H1 (cell line): ENCODE measurements at places on chromosomes 7 and 10. TPM values are rescaled to one million over a fixed set of nuclear protein-coding genes. Genes with fewer than 3 reads are reported as not detected.

The CLCN1 gene
- 0.36 and 0.38 TPM in 2 replicates for polyA plus RNA-seq

- peaks cover 12% of the 10 kb centered on the region for H3K4me1 ChIP-seq
- peaks cover 48% of the 10 kb centered on the region for H3K27me3 ChIP-seq
- no peaks in the 10 kb centered on the region for H3K36me3 ChIP-seq
- DNase-seq, result no peak
- H3K27ac ChIP-seq, result no peak overlapping the region
- peak overlapping the region; percentile 59 for H3K4me3 ChIP-seq
Measured at GRCh38 chr10:71397296-71398212, 834 bp downstream of the CDH23 start.

- H3K27me3 ChIP-seq, result no peaks in the 10 kb centered on the region
- H3K4me1 ChIP-seq, result no peaks in the 10 kb centered on the region
- no peak overlapping the region for H3K27ac ChIP-seq
- DNase-seq, result no peak
- no peaks in the 10 kb centered on the region for H3K36me3 ChIP-seq
Measured at GRCh38 chr7:91656541-91657482, 223.7 kb downstream of the MTERF1 start.

- no peaks in the 10 kb centered on the region for H3K27me3 ChIP-seq
- no peak overlapping the region for H3K27ac ChIP-seq
Measured at GRCh38 chr10:79942261-79943185, 6.4 kb downstream of the SFTPD start.

DNA sequence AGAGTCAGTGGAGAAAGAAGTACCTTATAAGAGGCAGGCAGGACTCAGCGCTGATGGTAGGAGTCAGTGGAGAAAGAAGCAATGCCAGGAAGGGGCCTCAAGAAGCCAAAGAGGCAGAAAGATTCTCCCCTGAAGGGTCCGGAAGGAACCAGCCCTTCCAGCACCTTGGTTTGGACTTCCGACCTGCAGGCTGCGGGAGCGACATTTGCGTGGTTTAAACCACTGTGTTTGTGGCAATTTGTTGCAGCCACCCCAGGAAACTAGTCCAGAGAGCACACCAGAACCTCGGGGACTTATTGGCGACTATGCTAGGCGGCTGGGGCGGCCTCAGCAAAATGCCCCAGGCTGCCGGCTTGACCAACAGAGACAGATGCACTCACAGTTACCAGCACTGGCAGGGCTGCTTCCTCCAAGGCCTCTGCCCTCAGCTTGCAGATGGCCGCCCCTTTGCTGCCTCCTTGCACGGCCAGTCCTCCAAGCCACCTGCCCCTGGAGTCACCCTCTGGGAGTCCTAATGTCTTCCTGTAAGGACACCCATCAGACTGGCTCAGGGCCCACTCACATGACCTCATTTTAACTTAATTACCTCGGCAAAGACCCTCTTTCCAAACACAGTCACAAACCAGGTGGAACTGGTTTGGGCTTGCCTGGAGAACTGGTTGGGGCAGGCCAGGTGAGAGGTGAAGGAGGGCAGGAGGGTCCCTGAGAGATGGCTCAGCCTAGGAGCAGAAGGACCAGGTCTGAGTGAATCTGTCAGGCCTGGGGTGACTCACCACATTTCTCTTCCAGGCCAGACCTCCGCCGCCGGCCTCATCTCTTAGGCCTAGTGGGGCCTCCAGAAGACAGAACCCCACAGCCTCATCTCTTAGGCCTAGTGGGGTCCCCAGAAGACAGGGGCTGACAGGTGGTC lies 26.1 kb downstream of the CALML3 start:
- H3K36me3 ChIP-seq, result no peaks in the 10 kb centered on the region
- H3K27ac ChIP-seq, result no peak overlapping the region
- H3K27me3 ChIP-seq, result no peaks in the 10 kb centered on the region

DNA sequence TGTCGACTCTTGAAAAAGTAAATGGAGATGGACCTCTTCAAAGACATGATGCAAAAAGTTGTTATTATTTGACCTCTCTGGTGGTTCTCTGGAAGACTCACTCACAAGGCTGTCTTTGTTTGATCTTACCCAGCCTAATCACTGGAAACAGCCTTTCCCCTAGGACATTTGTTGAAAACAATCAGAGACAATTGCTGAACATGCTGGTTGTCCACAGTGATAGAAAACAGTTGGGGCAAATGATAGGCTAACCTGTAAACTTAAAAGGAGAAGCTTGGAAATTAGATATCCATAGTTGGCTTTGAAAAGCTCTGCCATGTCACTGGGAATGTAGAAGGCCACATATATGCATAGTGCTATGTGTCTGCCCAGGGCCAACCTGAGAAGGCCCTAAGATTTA lies 22.9 kb upstream of the TES start:
- H3K36me3 ChIP-seq, result no peaks in the 10 kb centered on the region
- H3K27me3 ChIP-seq, result no peaks in the 10 kb centered on the region
- no peak for DNase-seq
- no peaks in the 10 kb centered on the region for H3K4me1 ChIP-seq
- H3K4me3 ChIP-seq, result no peak overlapping the region

The TMEM196 gene
- 0.03 and 0.06 TPM in 2 replicates for polyA plus RNA-seq

DNA sequence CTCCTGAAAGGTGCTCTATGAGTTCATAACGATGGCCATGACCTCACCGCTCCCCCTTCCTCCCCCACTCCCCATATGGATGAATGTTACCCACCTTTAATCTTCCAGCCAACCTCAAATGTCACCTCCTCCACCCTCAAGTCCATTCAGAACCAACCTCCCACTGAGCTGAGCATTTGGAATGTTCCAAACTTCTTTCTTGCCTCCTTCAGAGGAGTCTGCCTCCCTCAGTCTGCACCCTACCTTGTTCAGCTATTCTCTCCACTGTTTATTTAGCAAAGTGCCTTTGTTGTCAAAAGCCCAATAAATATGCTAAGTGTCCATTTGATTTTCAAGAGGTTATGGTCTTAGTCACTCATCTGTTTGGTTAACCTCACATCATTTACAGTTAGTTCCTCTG lies 22.9 kb upstream of the MTPAP start:
- H3K4me3 ChIP-seq, result no peak overlapping the region
- no peaks in the 10 kb centered on the region for H3K36me3 ChIP-seq
- H3K27me3 ChIP-seq, result no peaks in the 10 kb centered on the region
- H3K27ac ChIP-seq, result no peak overlapping the region
- H3K4me1 ChIP-seq, result peaks cover 2% of the 10 kb centered on the region
